ENCODE measurements at places on chromosomes 3 and 15. TPM values are rescaled to one million over a fixed set of nuclear protein-coding genes. Genes with fewer than 3 reads are reported as not detected.

The ST8SIA2 gene
- 3.2 TPM for total RNA-seq

- peaks cover 4% of the 10 kb centered on the region for H3K4me1 ChIP-seq
- H3K4me3 ChIP-seq = no peak overlapping the region
- H3K27me3 ChIP-seq = no peaks in the 10 kb centered on the region
- H3K36me3 ChIP-seq = no peaks in the 10 kb centered on the region
Measured at GRCh38 chr15:99155961-99156443, 51.1 kb downstream of the SYNM start.

DNA sequence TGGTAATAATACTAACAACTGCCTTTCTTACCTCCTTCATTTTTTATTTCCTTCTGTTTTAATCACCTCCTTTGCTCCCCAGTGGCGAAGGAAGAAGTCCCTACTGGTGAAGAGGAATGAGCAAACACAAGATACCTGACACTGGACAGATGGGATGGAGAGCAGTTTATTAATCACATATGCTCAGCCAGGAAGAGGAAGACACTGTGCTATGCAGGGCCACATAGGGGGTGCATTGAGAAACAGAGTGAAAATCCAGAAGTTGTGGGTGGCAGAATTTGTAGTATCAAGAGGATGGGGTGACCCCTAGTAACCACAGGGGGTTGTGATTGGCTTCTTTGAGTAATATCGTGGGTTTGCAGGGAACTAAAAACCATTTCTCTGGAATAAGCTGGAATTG is 1041.9 kb downstream of the OTOL1 start:
- no peak overlapping the region for H3K4me3 ChIP-seq
- no peaks in the 10 kb centered on the region for H3K4me1 ChIP-seq

GRCh38 chr3:149080011-149080698 is 6.2 kb downstream of the HLTF start:
- DNase-seq = no peak
- no peaks in the 10 kb centered on the region for H3K27me3 ChIP-seq
- H3K36me3 ChIP-seq = no peaks in the 10 kb centered on the region
- no peak overlapping the region for H3K4me3 ChIP-seq
- H3K4me1 ChIP-seq = no peaks in the 10 kb centered on the region

DNA sequence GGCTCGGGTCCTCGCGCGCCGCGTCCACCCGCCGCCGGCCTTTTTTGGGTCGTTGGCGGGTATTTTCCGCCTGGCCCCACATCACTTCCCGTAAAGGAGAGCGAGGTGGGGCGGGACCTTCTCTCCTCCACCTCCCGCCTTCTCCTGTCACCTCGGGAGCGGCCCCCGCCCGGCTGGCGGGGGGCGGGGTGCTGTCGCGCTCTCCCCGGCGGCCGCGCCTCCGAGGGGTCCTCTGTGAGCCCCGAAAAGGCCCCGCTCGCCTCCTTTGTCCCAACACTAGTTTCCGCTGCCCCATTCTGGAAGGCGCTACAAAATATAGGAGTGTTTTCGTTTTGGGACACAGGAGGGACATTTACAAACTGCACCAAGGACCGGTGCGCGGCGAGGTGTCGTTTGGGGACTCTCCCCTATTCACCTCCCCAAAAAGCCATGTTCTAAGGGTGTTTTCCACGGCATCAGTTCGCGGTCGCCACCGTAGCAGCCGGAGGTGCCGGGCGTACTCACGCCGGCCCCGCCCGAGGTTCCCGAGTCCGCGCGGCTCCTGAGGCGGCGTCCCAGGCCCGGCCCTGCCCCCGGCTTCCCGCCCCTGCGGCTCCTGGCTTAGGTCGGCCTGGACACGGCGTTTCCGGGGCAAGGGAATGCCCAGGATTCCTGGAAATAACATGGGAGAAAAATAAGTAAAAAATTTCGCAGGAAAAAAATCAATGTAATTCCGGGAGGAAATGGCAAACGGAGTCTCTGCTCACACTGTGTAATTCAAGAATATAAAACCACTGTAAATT is at the start of gene RAB27A:
Gene RAB27A, minus strand, starts transcription at position 68 of the 782 bp plus-strand sequence. CDS start 54,879 bp downstream, outside the sequence.
- peak; percentile 82 for DNase-seq
- H3K4me1 ChIP-seq = 0 out of 2 replicates have a peak, but pooled peaks cover 5% of the 10 kb centered on the region

GRCh38 chr3:153172796-153173757 is 11.1 kb downstream of the RAP2B start:
- H3K36me3 ChIP-seq = no peaks in the 10 kb centered on the region
- no peaks in the 10 kb centered on the region for H3K4me1 ChIP-seq
- H3K27ac ChIP-seq = no peak overlapping the region
- no peak overlapping the region for H3K4me3 ChIP-seq
- no peaks in the 10 kb centered on the region for H3K27me3 ChIP-seq
- DNase-seq = no peak

GRCh38 chr3:157120071-157120892 is 39.7 kb downstream of the CCNL1 start:
- no peaks in the 10 kb centered on the region for H3K27me3 ChIP-seq
- H3K4me1 ChIP-seq = no peaks in the 10 kb centered on the region
- H3K4me3 ChIP-seq = no peak overlapping the region
- H3K27ac ChIP-seq = no peak overlapping the region
- DNase-seq = no peak
- no peaks in the 10 kb centered on the region for H3K36me3 ChIP-seq

The CPNE9 gene
- total RNA-seq = 4.4 TPM

DNA sequence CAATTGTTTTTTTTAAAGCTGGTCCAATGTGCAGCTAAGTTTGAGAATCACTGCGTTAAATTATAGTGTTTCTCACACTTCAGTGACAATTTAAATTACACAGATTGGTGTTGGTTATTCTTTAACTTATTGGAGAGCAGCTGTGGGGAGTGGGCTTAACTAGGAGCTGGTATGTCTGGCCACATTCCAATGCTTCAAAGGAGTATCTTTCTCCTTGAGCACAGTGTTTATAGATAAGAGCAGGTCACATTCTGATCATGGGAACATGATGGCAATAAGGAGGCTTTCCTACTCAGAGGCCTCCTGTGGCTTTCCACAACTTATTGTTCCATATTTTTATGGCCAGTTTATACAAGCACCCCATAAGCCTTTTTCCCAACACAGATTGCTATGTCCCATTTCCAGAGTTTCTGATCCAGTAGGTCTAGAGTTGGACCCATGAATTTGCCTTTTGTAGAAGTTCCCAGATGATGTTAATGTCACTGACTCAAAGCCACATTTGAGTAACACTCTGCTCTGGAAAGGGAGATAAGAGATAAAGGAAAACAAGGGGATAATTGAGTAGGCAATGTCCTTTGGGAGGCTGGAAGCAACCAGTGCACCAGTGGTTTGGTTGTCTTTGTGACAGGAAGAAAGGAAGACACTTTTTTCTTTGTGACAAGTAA is 33.0 kb upstream of the PLSCR4 start:
- no peaks in the 10 kb centered on the region for H3K27me3 ChIP-seq
- H3K27ac ChIP-seq = no peak overlapping the region
- no peaks in the 10 kb centered on the region for H3K4me1 ChIP-seq
- no peak overlapping the region for H3K4me3 ChIP-seq
- no peaks in the 10 kb centered on the region for H3K36me3 ChIP-seq

DNA sequence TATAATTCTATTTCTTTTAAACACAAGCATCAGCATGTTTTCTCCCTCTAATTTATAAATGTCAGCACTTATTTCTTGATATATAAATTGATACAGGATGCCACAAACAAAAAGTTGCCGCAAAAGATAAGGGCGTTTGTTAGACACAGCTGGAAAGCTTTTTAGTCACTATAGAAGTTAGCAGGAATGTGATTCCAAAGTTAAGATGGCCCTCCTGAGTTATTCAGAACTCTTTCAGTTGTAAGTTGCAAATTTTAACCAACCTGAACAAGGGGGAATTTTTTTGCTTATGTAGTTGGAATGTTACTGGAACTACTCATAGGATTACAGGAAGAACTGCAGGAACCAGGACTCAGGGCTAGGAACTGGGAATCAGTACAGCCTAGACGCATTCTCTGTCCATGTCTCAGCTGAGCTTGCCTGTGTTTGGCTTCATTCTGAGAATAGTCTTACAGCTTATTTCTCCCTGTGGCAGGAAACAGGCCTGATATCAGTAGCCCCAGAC is 166.3 kb downstream of the VGLL4 start:
- no peaks in the 10 kb centered on the region for H3K27me3 ChIP-seq
- no peak overlapping the region for H3K4me3 ChIP-seq
- no peak for DNase-seq
- peaks cover 15% of the 10 kb centered on the region for H3K4me1 ChIP-seq
- no peak overlapping the region for H3K27ac ChIP-seq
- no peaks in the 10 kb centered on the region for H3K36me3 ChIP-seq

DNA sequence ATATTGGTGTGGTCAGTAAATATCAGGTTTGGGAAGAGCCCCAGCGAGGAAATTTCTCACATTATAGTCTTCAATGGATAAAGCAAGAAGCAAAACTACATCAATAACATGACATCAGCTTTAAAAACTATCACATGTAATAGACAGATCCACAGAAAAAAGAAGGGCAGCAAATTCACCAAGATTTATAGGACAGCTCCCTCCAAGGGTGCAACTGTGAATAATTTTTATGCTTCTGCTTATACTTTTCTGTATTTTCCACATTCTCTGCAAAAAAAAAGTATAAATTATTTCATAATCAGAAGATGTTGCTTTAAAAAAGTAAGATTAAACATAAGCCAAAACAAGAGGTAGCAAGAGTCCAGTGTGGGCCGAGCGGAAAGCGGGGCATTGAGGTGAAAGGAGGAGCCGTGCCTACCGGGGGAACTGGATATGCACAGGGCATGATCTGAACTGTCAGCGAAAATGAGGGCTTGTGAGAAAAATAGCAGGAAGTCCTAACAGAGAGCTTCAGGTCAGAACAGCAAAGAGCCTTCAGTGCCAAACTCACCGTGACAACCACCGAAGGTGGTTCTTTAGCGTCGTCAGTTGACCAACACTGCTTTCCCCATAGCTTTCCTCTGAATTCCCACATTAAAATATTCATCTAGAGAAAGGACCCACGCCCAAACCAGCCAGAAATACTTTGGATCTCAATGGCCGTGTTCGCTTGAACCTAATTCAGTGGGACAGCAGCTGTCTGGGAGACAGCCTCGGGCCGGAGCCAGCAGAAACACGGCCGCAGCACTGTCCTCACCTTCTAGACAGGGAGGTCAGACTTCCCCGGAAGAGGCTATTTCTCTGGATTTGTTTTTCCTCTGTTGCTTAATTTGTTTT is 59.8 kb downstream of the FAM174B start:
- no peaks in the 10 kb centered on the region for H3K36me3 ChIP-seq
- H3K4me3 ChIP-seq = no peak overlapping the region
- no peak for DNase-seq
- no peak overlapping the region for H3K27ac ChIP-seq
- H3K4me1 ChIP-seq = no peaks in the 10 kb centered on the region

GRCh38 chr15:70935631-70936030 is 43.0 kb downstream of the LRRC49 start:
- no peak for DNase-seq
- H3K4me3 ChIP-seq = no peak overlapping the region
- H3K36me3 ChIP-seq = no peaks in the 10 kb centered on the region
- no peaks in the 10 kb centered on the region for H3K27me3 ChIP-seq

GRCh38 chr15:97866959-97867358 is 93.5 kb upstream of the ARRDC4 start:
- no peak overlapping the region for H3K4me3 ChIP-seq
- no peaks in the 10 kb centered on the region for H3K27me3 ChIP-seq
- no peaks in the 10 kb centered on the region for H3K36me3 ChIP-seq

The ZNF501 gene
- total RNA-seq = 5.3 TPM

GRCh38 chr3:129663045-129663446 is 56.6 kb upstream of the PLXND1 start:
- H3K36me3 ChIP-seq = no peaks in the 10 kb centered on the region
- H3K27ac ChIP-seq = no peak overlapping the region
- H3K4me1 ChIP-seq = no peaks in the 10 kb centered on the region

GRCh38 chr3:111081008-111081545 is 9.5 kb downstream of the NECTIN3 start:
- peaks cover 21% of the 10 kb centered on the region for H3K4me1 ChIP-seq
- no peaks in the 10 kb centered on the region for H3K27me3 ChIP-seq
- no peaks in the 10 kb centered on the region for H3K36me3 ChIP-seq
- H3K27ac ChIP-seq = no peak overlapping the region
- no peak overlapping the region for H3K4me3 ChIP-seq

DNA sequence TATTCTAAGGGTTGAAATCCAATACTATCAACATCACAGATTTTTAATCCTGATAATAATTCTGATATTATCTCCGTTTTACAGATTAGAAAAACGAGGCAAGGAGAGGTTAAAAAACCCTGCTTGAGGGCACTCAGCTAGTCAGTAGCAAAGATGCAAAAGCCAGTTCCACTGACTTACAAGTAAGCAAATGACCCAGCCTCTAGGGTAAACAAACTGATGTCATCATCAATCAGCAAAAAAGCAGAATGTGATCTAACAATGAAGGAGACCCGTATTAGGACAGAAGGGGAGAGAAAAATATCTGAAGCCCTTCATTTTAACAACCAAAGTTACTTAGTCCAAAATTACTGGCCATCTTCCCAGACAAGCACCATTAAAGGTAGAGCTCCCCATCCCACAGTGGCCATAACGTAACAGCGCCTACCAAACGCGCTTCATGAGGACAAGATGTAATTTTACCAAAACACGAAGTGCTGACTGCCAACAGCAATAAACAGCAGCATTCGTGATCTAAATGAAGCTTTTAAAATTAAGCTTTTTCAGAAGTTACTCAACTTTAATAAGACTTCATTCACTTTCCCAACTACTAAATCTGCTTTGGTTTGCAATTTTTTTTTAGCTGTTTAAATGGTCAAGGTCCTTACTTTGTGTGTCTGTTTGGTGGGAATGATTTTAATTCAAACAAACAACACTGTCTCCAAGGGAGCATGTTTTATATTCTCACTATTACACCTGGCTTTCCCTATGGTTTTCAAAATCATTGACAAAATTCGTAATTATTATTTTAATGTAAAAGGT is 176.6 kb downstream of the OSBPL10 start:
- H3K4me3 ChIP-seq = no peak overlapping the region
- no peaks in the 10 kb centered on the region for H3K27me3 ChIP-seq
- no peaks in the 10 kb centered on the region for H3K36me3 ChIP-seq

- no peak for DNase-seq
- H3K27ac ChIP-seq = no peak overlapping the region
- H3K4me1 ChIP-seq = peaks cover 2% of the 10 kb centered on the region
- no peaks in the 10 kb centered on the region for H3K27me3 ChIP-seq
Measured at GRCh38 chr15:65791335-65792137, 557 bp downstream of the DENND4A start.

All from H1 (cell line).